Left lung (tissue), 14 donors: ENCODE measurements at places on chromosomes 7 and 10. TPM values are rescaled to one million over a fixed set of nuclear protein-coding genes. Genes with fewer than 3 reads are reported as not detected.
A peak's percentile ranks its signal among the peaks of the same experiment; 100 is the strongest.

HIBADH gene
- 50.0 TPM for polyA plus RNA-seq

DENND2A gene
- 47.2 TPM for polyA plus RNA-seq

CCDC146 gene
- 28.3 TPM for polyA plus RNA-seq

MEST gene
- 396 TPM for polyA plus RNA-seq

AVPI1 gene
- polyA plus RNA-seq = 5.5 TPM

- no peak overlapping the region for H3K4me3 ChIP-seq
- H3K27me3 ChIP-seq = no peaks in the 10 kb centered on the region
- no peaks in the 10 kb centered on the region for H3K4me1 ChIP-seq
Observed at GRCh38 chr7:68840991-68841390, 757.3 kb upstream of the AUTS2 start.

DNA sequence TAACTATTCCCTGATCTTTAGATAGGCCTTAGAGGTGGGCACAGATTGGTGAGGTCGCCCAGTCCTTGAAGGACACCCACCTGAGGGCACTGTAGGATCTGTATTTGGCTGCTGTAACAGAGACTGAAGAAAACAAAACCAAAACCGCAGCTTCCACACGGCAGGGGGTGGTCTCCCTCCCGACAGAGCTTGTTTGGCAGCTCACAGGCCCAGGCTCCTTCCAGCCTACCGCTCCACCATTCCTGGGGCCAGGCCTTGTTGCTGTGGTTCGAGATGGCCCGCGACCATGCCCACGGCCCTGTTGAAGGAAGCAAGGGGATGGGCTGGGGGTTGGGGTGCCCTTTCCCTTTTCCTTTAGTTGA, 30.4 kb downstream of the ZNF783 start:
- no peaks in the 10 kb centered on the region for H3K36me3 ChIP-seq
- no peaks in the 10 kb centered on the region for H3K27me3 ChIP-seq
- DNase-seq = peak; percentile 41
- H3K4me3 ChIP-seq = no peak overlapping the region

DNA sequence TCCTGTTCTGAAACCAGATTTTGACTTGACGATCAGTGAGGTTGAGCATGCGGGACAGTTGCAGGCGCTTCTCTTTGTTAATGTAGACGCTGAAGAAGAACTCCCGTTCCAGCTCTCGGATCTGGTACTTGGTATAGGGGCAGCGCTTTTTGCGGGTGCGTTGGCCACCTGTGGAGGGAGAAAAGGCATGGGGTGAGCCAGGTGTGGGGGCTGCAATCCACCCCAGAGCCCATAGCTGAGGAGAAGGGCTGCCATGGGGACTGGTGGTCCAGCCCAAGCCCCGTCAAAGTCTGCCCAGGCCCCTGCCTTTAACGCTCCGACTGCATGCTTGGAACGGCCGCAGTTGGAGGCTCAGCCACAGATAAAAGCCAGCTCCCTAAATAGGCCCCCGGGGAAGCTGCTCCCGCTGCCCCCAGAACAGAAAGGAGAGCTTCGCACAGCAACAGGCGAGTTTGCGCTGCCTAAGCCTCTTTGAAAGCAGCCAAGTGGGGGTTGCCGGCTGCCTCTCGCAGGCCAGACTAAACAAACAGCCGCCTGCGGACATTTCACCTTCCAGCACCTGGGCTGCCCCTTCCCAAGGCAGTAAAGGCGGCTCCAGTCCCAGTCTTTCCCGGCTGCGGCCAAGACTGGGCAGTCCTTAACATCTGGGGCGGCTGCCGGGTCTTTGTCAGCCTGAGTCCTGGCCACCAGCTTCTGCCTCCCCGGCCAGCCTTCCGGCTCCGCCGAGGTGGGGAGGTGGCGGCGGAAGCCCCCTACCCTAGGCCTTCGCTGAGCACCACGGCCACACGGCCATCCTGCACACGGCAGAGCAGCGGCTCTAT, 2.0 kb downstream of the HOXA11 start:
- H3K4me3 ChIP-seq = no peak overlapping the region
- H3K27ac ChIP-seq = no peak overlapping the region
- H3K27me3 ChIP-seq = peaks cover 100% of the 10 kb centered on the region

- H3K27ac ChIP-seq = no peak overlapping the region
- no peaks in the 10 kb centered on the region for H3K4me1 ChIP-seq
- no peak overlapping the region for H3K4me3 ChIP-seq
- no peaks in the 10 kb centered on the region for H3K36me3 ChIP-seq
- no peak for DNase-seq
Observed at GRCh38 chr7:9719303-9719702, 1254.4 kb upstream of the PHF14 start.

DNA sequence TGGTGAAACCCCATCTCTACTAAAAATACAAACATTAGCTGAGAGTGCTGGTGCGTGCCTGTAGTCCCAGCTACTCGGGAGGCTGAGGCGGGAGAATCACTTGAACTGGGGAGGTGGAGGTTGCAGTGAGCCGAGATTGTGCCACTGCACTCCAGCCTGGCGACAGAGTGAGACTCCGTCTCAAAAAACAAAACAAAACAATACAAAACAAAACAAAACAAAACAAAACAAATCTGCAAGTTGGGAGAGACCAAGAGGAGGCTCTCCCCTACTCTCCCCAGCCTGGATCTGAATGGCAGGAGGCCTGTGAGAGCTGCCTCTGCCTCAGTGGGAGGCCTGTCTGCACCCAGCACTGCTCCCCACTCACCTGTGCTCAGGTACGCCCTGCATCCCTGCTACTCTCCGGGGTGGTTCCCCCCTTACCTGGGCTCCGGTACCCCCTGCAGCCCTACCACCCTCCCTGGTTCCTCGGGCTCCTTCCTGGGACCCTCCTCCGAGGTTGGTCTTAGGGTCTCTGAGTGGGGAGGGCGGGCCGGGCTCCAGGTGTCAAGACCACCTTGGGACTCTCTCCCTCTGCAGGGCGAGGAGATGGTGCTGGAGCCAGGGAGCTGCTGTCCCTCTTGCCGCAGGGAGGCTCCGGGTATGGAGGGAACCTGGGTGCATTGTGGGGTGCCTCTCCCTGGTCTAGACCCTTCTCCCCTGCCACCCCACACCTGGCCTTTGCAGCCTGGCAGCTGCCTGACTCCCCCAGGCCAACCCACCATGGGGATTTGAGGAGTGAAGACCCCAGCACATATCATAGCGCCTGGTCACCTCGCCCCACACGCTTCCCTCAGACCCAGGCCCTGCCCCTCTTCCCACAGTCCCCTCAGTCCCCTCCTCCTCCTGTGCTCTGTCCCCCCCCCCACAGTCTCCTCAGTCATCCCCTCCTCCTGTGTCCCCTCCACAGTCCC, 9.5 kb upstream of the ZNF862 start:
- H3K27ac ChIP-seq = no peak overlapping the region
- H3K27me3 ChIP-seq = no peaks in the 10 kb centered on the region
- H3K4me3 ChIP-seq = no peak overlapping the region
- no peaks in the 10 kb centered on the region for H3K36me3 ChIP-seq

DNA sequence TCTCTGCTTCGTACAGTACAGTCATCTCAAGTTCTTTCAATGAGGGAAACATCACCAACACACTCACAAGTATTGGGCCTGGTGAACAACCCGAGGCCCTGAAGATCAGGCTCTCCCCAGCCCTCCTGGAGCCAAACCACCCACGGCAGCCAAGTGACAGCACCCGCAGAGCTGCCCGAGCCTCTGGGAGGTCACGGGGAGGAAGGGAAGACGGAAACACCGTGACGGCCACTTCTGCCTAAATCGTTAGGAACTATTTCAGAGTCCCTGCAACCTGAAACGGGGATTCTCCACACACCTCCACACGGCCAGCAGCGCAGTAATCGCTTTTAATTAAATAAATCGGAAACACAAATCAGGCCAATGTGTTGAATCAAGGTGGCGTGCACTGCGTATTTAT, 222.6 kb downstream of the MAD1L1 start:
- DNase-seq = peak; percentile 7
- H3K27ac ChIP-seq = no peak overlapping the region
- H3K4me1 ChIP-seq = no peaks in the 10 kb centered on the region
- H3K4me3 ChIP-seq = no peak overlapping the region
- no peaks in the 10 kb centered on the region for H3K36me3 ChIP-seq
- H3K27me3 ChIP-seq = no peaks in the 10 kb centered on the region

- H3K4me1 ChIP-seq = no peaks in the 10 kb centered on the region
- no peaks in the 10 kb centered on the region for H3K36me3 ChIP-seq
- no peak overlapping the region for H3K4me3 ChIP-seq
- no peak overlapping the region for H3K27ac ChIP-seq
- H3K27me3 ChIP-seq = no peaks in the 10 kb centered on the region
- DNase-seq = no peak
Observed at GRCh38 chr10:106636766-106637491, 527.6 kb downstream of the SORCS1 start.

DNA sequence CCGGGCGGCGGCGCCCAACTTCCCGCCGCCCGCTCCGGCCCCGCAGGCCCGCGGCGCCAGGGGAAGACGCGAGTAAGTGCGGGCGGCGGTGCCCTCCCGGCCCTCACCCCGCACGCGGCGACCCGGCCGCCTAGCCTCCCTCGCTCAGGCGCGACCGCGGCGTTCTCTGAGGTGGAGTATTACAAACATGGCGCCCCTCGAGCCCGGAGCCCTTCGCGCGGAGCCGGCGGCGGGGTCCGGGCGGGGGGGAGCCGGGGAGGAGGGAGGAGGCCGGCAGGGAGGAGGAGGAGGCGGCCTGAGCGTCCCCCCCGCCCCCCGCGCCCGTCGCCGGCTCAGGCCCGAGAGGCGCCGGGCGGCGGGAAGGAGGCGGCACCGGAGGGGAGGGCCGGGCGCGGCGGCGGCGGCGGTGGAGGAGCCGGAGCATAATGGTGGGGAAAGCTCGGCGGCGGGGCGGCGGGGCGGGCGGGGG, at the start of gene ZMYND11:
TSS of gene ZMYND11 (plus strand) at position 324 of the 469 bp plus-strand sequence. CDS start 44,558 bp downstream, outside the sequence.
- H3K27ac ChIP-seq = peak within 1 kb of the TSS; percentile 94
- H3K36me3 ChIP-seq = no peaks in the 10 kb centered on the region
- peaks cover 10% of the 10 kb centered on the region for H3K4me1 ChIP-seq
- DNase-seq = peak; percentile 65
- H3K4me3 ChIP-seq = peak within 1 kb of the TSS; percentile 64
- no peaks in the 10 kb centered on the region for H3K27me3 ChIP-seq
